ENCODE measurements at places on chromosomes 2 and 18. TPM values are rescaled to one million over a fixed set of nuclear protein-coding genes. Genes with fewer than 3 reads are reported as not detected.

DNA sequence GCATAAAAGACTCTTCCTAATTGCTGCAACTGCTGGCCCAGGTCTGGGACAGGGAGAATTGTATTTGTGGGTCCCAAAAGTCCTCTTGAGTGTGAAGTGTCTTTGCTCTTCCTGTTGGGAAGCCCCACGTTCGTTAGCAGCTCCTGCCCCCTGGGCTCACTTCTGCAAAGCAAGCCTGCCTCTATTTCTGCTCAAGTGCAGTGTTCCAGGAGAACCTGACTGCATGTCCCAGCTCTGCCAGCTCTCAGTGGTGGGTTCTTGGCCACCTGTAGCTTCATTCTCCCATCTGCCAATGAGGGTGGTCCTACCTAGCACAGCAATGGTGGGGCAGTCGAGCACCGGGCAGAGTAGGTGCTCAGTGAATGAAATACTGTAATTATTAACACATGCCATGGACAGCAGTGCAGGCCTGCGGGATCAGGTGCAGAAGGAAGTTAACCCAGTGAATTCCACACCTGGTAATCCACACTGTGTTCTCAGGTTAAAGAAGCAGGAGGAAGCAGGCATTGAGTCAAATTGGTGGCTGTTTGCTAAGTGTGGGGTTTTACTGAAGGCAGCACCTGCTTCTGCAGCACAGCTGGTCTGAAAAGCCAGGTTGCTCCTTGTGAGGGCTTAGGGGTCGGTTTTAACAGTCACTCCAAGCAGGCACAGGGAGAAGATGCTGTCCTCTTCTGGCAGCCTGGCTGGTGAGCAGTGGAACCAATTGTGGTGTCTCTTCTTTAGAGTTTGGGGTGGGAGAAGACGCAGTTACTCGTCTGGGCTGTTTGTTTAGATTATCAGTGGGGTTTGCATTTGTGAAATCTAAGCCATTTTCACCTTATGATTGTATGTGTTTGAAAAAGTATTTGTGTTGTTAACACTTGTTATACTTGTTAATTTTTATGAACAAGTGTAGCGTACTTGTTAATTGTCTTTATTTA lies 54.3 kb downstream of the DGKD start:
- ATAC-seq, result no peak

DNA sequence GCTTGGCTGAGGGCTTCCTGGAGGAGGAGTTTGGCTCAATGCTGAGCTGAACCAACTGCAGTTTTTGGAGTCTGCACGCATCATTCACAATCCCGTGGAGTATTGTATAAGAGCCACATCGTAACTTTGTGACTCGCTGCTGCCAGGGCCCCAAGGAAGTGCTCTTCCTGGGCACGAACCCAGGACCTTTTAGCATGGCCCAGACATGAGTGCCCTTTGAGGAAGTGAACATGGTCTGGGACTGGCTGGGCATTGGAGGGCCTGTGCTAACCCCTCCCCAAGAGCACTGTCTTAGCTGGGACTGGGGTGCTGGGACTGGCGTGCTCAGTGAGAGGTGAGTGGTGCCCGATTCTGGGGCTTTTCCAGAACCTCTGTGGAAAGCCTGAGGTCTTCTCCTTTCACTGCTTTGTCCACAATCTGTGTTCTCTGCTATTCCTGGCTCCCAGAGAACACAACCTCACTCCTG lies 88.6 kb downstream of the LIPG start:
- no peak for ATAC-seq

DNA sequence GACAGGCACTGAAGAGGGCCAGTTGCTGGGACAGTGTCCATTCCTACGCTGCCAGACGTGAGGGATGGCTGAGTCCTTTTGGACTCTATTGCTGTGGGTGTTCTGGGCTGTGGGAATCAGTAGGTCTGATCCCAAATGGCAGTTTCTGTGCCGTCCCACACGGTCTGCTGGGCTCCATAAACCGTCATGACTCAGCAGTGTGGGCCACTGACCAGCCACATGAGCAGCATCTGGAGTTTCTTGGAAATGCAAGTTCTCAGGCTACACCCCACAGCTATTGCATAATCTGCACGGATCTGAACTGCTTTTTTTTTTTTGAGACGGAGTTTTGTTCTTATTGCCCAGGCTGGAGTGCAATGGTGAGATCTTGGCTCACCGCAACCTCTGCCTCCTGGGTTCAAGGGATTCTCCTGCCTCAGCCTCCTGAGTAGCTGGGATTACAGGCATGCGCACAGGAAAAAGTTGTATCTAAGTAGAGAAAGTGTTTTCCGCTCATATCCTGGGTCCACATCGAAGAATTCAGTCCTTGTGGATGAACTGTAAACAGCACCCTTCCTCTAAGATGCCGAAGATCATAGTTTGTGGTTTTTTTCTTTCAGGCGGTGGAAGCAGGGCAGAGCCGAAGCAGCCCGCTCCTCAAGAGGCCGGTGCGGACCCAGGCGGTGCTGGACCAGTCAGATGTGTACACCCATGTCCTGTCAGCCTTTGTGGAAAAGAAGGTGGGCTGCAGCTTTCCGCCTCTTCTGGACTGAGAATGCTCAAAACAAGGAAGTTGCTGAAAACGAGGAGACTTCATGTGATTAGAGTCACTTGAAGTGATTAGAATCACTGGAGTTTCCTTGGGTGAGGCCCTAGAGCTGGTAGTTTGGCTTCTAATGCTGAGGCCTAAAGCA lies 25.5 kb downstream of the RMC1 start:
- no peak for ATAC-seq

DNA sequence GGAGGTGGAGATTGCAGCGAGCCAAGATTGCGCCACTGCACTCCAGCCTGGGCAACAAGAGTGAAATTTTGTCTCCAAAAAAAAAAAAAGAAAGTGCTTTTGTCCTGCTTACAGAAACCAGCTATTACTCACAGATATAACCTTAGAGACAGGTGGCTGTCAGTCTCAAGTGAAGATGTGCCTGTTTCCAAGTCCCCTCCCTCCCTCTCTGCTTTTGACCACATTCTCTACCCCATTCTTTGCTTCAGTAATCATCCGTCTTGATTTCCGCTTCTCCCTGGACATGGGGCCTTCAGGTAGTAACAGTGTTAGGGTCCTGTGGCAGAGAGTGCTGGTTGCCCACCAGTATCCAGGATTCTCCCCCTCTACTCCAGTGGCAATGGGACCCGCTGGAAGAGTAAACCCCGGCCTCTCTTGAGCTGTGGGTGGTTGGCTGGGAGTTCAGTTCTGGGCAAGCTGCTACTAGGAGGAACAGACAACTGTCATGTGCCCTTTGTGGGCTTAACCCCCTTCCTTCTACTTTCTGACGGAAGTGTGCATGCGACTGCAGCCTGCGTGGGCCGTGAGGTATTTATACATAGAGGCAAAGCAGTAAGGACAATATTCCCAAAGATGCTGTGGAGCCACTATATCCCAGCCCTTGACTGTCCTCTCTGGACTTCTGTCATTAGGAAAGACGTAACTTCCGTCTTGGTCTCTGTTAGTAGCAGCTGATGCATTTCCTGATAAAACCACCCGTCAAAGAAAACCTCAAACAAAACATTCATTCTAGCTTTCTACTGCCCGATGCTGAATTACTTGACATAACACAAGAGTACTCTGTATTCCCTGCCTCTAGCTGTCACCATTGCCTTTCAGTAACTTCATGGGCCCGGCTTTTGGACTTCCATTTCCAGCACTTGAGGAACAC lies 17.8 kb downstream of the PDCL3 start:
- no peak for ATAC-seq

- ATAC-seq, result peak; percentile 52
Observed at GRCh38 chr2:236236559-236237452, 27.4 kb downstream of the ASB18 start.

GRCh38 chr2:189267925-189268579 lies 88.5 kb upstream of the COL5A2 start:
- no peak for ATAC-seq

DNA sequence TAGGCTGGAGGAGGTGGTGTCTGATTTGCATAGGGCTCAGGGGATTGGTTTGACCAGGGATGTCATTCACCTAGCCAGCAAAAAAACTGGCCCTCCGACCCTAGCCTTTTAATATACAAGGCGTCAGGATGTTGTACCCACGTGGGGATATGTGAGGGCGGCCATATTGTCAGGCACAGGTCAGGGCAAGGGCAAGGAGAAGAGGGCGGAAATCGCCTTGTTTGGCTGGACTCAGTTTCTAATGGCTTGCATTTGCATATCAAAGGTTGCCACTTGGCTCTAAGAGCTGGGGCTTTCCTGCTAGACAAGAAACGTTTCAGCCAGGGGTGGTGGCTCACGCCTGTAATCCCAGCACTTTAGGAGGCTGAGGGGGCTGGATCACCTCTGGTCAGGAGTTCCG lies 24.9 kb upstream of the PDCL3 start:
- no peak for ATAC-seq

GRCh38 chr2:9113916-9114315 lies 92.7 kb upstream of the ASAP2 start:
- ATAC-seq, result no peak

GRCh38 chr2:106943468-106944200 lies 57.7 kb upstream of the ST6GAL2 start:
- no peak for ATAC-seq

- ATAC-seq, result peak; percentile 85
Observed at GRCh38 chr2:11738589-11739436, 7.6 kb upstream of the LPIN1 start.

- no peak for ATAC-seq
Observed at GRCh38 chr2:54808661-54809060, 85.2 kb downstream of the EML6 start.

DNA sequence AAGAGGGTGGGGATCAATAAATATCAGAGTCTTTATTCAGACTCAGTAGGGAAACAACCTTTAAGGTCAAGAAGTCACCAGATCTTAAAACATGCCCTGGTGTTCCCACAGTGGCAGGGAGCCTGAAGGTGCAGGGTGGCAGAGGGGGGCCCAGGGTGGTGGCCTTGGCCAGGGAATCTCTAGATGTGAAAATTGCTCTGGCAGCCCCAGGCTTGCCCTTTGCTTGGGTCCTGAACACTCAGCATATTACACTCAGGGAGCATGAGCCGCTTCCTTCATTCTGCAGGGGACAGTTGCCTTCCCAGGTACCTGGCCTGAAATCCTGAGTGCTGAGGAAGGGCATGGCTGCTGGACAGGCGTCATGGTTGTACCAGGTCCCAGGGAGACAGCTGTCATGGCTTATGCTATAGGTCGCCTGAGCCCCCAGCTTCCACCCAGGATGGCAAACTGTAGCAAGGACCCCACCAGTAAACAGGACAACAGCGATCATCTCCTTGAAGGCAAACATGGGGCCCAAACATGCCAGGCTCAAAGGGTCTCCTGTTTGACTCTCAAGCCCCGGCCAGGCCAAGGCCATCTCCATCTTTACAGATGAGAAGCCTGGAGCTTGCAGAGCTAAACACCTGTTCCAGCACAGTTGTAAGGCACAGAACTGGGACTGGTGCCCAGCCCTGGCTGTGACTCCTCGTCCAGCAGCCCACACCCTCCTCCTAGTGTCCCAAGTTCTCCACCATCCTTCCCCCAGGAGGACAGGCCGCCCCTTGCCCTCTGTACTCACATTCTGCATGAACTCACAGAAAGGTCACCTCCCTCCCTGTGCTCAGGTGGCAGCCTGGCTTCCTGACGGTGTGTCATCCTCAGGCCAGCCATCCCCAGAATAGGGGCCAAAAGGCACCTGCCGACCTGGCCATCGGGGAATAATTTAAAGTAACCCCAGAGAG lies 14.6 kb downstream of the ABCG8 start:
- ATAC-seq, result no peak

- no peak for ATAC-seq
Observed at GRCh38 chr2:23410596-23410995, 25.6 kb downstream of the KLHL29 start.

GRCh38 chr2:58842501-58843155 lies 601.5 kb upstream of the FANCL start:
- no peak for ATAC-seq

- ATAC-seq, result no peak
Observed at GRCh38 chr2:233082222-233082930, 22.2 kb downstream of the INPP5D start.

- no peak for ATAC-seq
Observed at GRCh38 chr2:152078662-152079061, 20.2 kb downstream of the CACNB4 start.

DNA sequence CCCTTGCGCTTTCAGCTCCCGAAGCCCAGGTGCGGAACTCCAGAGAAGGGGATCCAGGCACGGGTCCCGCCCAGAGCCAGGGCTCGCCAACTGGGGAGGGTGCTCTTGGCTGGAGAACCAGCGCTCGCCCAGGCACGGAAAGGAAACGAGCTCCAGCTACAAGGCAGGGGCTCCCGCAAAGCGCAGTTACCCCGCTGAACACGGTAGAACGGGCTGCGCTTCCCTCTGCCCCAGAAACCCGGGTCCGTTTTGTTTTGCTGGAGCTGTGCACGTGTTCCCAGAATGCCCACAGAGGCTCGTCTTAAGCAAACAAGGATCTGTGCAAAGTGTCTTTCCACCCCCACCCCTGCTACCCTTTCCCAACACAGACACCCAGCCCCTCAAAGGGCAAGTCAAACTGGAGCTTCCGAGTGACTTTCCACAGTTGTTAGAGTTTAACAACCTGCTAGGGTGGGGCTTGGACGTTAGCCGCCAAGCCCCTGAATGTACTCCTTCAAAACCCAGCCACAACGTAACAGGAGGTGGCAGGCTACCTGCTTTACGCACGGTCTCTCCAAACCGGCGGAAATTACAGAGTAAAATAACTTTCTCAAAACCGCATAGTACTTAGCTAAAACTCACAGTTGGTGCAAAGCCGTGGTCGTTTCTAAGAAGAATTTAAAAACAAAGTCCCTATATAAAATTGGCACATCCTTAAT lies 775 bp downstream of the RNF125 start:
- ATAC-seq, result peak; percentile 38

- ATAC-seq, result peak; percentile 90
Observed at GRCh38 chr2:170973492-170974303, 44.6 kb downstream of the GORASP2 start.

DNA sequence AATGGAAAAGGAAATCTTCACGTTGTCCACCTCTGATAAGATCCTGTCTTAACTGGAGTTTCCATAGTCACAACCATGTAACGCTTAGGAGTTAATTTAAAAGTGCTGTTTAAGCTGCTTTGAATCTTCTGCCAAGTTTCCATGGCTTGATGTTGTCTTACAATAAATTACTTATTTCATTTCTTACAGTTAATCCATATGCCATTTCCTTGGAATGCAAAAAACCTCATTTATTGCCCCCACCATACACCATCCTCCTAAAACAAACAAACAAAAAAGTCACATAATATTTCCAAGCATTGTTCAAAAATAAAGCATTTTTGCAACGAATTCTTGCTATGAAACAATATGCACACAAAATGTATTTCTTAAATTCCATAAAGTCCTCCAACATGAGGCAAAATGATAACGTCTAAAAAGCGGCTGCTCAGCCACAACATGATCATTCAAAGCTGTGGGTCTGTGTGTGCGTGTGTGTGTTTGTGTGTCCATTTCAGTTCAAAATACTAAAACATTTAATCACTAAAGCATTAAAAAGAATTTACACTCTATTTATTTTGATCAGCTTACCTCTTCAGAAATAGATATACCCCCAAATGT lies 46.8 kb upstream of the PXDN start:
- ATAC-seq, result no peak

GRCh38 chr18:74081966-74082741 lies 65.5 kb downstream of the FBXO15 start:
- ATAC-seq, result peak; percentile 87

The GALNT13 gene
- total RNA-seq, result 43.4 TPM

The C1QL2 gene
- 0.14 TPM for total RNA-seq

The LYPD6 gene
- total RNA-seq, result 4.6 TPM

The AFG3L2 gene
- total RNA-seq, result 43.1 TPM

The KCNK3 gene
- total RNA-seq, result 0.62 TPM

The NPPC gene
- total RNA-seq, result 1.8 TPM

The TSN gene
- 46.7 TPM for total RNA-seq

The SELENOI gene
- total RNA-seq, result 15.7 TPM

The SP140 gene
- 0.79 TPM for total RNA-seq

All from motor neuron (in vitro differentiated cells).